GM12878 (cell line): ENCODE measurements at places on chromosomes 13 and 19. TPM values are rescaled to one million over a fixed set of nuclear protein-coding genes. Genes with fewer than 3 reads are reported as not detected.

KLK12 gene
- not detected in 2 replicates for total RNA-seq

MEIOSIN gene
- not detected in 2 replicates for total RNA-seq

SHD gene
- not detected in 2 replicates for total RNA-seq

KIR2DL4 gene
- total RNA-seq = not detected in 2 replicates

ZNF441 gene
- total RNA-seq = 3.0 and 4.1 TPM in 2 replicates

DNA sequence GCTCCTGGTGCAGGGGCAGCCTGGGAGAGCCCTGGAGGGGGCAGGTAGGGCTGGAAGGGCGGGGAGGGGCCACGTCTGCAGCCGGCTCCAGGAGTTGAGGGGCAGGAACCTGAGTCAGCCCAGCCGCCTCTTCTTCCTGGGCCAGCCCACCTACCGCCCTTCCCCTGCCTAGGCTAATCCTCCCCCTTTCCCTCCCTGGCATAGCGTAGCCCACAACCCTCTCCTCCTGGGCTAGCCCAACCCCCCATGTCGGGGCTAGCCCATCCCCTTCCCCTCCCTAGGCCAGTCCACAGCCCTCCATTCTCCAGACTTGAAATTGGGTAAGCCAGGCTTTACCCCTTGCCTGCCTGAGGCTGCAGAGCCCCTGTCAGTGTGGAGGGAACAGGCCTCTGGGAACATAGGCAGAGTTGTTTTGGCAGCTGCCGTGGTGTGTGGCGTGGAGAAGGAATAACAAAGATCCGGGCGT is 20.6 kb upstream of the WDR18 start:
- DNase-seq = no peak

GRCh38 chr13:81207636-81208035 is 866.7 kb upstream of the SPRY2 start:
- DNase-seq = no peak

DNA sequence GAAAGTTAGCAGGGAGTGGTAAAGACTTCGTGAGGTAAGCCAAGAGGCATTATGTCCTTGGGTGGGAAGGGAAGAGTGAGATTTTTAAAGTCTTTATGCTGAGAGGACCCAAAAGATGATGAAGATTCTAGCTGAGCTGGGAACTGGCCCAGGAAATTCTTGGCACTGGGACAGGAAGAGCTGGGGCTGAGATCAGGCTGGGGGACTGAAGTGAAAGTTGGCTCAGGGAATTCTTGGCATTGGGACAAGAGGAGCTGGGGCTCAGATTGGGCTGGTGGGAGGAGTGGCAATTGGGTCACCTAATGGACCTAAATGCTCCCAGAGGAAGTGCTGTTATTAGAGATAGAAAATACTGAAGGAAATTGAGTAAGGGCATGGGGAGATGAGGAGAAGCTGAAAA is 8.8 kb downstream of the SCEL start:
- DNase-seq = no peak

DNA sequence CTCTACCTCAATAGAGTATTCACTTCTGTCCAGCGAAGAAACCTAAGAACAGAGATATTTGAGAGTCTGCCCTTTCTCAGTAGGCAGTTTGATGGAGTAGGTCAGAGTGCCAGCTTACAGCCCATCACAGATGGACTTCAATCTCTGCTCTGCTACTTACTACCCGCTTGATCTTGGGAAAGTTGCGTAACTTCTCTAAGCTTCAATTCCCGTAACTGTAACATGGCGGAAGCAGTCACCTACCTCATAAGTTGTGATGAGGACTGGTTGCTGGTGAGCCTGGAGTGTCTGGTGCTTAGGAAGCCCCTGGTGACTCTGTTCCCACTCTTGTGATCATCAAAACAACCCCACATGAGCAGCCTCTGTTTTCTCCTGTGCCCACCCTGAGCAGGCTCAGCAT is 31.0 kb downstream of the AMER2 start:
- DNase-seq = no peak

DNA sequence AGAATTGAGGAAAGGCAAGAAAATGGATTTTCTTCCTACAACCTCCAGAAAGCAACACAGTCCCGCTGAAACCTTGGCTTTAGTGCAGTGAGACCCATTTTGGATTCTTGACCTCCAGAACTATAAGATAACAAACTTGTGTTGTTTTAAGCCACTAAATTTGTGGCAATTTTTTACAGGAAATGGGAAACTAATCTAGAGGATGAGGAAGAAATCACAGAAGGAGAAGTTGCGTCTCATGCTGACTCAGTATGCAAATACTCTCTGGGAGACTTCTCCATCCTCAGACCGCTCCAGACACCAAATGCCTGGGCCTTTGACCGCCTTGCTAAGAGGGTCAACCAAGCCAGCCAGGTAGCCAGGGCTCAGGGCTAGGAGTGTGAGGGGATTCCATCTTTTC is 13.1 kb upstream of the CEACAM16 start:
- DNase-seq = no peak

GRCh38 chr19:4502282-4503131 is 15.8 kb downstream of the PLIN4 start:
- DNase-seq = no peak

DNA sequence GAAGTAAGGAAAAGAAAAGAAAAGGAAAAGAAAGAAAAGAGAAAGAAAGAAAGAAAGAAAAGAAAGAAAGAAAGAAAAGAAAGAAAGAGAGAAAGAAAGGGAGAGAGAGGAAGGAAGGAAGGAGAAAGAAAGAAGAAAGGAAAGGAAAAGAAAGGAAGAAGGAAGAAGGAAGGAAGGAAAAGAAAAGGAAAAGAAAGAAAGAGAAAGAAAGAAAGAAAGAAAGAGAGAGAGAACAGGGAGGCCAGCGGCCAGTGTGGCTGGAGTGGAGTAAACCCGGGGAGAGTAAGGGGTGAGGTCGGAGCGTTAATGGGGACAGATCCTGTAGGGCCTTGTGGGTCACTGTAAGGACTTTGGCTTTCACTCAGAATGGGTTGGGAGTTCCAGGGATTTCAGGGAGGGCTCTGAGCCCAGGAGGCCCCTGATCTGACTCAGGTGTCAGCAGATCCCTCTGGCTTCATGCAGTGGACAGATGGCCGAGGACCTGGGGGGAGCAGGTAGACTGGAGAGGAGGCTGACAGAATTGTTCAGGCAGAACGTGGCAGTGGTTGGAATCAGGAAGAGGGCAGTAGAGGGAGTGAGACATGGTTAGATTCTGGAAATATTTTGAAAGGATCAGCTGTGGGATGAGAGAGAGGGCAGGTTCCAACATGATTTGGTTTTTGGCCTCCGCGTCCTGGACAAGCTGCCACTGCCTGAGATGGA is 19.8 kb upstream of the FXYD3 start:
- no peak for DNase-seq

DNA sequence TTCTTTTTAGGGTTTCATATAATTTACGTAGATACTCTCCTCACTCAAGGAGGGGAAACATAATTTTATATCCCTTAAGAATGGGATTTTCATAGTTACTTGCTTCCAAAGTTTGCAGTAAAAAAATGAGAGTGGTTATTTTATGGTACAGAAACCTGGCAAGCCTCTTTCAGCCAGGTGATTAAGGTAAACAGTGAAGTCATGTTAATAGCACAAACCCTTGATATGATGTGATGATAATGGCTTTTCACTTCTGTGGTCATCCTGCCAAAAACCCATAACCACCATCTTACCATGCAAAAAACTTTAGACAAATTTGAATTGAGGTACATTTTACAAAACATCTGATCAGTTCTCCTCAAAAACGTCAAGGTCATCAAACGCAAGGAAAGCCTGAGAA is 517.8 kb downstream of the SLITRK5 start:
- no peak for DNase-seq

- no peak for DNase-seq
Measured at GRCh38 chr13:40261947-40262346, 404.5 kb downstream of the FOXO1 start.

DNA sequence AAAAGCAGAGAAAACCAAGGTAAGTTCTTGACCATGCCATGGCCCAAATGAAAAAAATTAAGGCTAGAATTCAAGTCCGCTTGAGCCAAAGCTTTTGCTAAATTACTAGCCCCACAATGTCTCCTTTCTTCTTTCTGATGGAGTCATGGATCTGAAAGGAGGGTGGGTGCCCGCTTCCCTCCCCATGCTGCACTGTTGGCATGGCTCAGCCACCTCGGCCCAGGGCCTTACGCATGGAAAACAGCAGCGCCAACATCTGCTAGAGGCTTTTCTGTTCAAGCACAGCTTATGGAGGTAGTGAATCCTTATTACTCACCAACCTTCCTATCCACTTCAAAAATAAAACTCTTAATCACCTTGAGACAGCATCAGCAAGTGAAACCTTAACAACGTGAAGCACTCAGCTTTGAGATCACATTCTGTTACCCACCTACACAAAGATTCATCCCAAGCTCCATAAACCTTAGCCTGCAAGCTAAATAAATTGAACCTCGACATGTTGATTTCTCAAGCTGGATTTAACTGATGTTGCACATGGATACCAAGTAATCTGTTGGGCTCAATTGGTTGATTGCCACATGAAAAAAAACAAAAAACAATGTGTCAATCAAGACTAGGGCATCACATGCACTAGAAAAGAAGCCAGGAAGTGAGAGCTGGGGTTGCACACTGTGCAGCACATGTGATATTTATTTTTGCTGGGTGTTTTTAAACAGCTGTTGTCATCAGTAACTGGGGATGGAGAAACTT is 43.4 kb downstream of the TPT1 start:
- no peak for DNase-seq

GRCh38 chr13:38309397-38309796 is 40.3 kb upstream of the UFM1 start:
- DNase-seq = no peak

GRCh38 chr19:49342291-49342721 is 7.1 kb downstream of the CD37 start:
- no peak for DNase-seq

- no peak for DNase-seq
Measured at GRCh38 chr19:19040417-19040816, 7.0 kb downstream of the ARMC6 start.
